ENCODE measurements at places on chromosomes 16 and 17.
A peak's percentile ranks its signal among the peaks of the same experiment; 100 is the strongest.

GRCh38 chr17:48627623-48628521 is 1.7 kb upstream of the HOXB9 start:
- no peak for DNase-seq

DNA sequence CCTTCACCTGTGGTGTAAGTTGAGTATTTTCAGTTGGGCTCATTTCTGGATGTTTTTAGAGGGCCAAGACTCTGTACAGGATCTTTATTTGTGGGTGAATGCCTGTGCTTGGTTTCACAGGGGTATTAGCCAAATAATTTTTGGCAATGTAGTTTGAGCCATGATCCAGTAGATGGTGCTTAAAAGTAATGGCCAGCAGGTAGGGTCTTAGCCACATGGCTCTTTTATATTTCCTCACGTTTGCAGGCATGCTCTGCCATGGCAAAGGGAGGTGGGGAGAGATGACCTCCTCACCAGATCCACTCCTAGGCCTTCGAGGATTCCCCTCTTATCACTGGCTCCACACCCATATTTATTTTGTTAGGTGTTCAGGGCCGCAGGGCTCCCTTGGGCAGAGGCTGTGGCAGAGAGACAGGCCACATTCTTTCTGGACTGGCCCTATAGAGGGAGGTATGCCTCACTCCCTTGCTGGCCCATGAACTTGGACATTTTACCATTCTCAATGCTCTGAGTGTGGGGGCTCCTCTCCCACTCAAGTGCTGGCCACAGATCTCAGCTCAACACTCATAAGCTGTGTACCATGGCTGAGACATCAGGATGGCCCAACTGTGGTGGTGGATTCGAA is 417.1 kb downstream of the XYLT1 start:
- DNase-seq = no peak

GRCh38 chr16:15461376-15461775 is 27.0 kb downstream of the BMERB1 start:
- no peak for DNase-seq

DNA sequence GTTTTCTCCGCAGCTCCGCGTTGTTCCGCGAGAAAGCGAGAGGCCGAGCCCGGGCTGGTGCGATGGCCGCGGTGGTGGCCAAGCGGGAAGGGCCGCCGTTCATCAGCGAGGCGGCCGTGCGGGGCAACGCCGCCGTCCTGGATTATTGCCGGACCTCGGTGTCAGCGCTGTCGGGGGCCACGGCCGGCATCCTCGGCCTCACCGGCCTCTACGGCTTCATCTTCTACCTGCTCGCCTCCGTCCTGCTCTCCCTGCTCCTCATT is 404 bp downstream of the EMC6 start:
- DNase-seq = no peak

DNA sequence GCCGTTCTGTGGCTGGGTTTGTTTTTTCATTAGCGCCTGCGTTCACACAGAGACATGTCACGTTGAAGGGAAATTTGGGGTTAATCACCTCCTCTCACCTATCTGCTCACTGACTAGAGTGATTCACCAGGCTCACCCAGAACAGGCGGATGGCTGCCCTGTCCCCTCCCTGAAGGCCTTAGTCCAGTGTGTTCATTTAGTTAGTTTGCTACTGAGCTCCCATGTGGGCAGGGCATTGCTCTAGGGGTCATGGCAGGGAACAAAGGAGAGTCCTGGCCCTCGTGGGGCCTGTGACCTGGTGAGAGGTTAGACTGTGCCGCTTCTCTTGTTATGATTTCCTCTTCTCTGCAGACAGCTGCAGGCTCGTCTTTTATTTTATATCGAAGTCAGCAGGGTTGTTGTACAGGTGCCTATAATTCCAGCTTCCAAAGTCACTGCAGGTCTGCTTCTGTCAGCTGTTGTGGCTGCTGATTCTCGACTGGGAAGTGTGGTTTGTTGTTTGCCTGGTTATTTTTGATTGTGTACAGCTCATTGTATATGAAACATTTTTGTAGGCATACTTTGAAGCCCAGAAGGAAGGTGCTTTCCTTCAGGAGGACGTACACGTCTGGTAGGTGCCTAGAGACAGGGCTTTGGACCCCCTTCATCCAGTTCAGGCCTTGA is 73.4 kb upstream of the GSE1 start:
- no peak for DNase-seq

GRCh38 chr17:38939987-38940386 is 14.6 kb downstream of the LASP1NB start:
- no peak for DNase-seq

DNA sequence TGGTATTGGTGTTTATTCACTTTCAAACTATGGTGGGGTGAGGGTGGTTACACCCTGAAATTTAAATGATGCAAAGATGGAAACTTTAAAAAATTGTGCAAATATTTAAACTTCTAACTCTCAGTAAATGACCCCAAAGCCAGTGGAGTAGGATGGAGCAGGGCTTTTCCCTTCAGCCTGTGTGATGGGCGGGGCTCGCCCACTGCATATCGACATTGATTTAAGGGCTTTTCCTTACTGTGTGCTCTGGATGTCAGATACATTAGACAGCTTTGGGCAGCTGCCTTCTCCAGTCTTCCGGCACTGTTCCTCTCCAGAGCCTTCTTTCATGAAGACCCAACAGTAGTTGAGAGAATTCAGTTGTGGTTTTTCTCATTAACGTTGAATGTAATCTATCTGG is 99.9 kb downstream of the SPECC1 start:
- DNase-seq = no peak

- DNase-seq = no peak
Measured at GRCh38 chr17:82782657-82783207, 30.9 kb downstream of the TBCD start.

GRCh38 chr16:46632778-46633733 is 11.9 kb upstream of the SHCBP1 start:
- no peak for DNase-seq

DNA sequence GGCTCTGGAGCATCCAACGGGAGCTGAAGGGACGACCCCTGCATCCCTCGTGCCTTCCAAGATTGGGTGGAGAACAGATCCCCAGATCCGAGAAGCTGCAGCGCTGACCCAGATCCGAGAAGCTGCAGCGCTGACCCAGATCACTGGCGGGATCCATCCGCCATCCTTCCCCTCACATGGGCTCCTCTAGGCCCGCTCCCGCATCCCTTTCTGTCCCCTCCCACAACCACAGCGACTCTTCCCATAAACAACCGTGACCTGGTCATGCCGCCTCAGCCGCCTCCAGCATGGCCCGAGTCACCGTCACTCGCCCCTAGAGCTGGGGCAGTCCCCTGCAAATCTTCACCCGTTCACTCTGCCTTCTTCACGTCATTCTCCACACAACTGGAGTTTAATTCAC is 124.9 kb downstream of the UTP18 start:
- no peak for DNase-seq

DNA sequence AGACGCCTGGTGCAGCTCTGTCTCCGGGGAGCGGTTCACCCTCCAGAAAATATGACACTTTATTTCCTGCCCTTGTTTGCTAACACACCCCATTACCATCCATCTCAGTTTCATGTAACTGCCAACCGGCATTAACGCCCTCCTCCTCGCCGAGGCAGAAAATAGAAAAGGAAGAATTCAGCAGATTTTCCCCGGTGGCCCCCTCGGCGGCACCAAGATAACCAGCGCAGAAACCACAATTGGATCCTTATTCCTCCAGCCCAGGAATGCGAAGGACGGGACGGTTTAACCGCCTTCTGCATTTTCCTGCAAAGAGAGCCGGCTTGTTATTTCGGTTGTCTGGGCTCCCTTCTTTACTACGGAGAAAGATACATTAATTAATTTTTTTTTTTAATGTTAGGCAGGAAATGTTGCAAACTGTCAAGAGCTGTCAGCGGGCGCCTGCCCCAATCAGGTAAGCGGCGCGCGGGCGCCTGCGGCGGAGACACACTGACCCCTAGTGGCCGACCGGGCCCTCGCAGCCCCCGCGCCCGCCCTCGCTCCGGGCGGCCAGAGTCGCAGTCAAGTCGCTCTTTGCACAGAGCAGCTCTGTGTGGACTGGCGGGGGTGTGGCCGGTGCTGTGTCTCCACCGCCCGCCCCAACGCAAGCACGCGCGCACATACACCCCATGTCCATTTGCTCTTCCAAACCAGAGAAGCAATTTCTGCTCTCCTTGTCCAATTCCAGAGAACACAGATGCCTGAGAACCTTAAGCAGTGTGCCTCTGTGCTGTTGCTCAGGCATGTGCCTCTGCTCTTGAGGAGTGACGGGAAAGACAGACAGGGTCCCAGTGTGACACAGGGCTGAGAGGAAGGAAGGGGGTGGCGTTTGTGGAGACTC is 53.6 kb downstream of the C17orf67 start:
- peak; percentile 68 for DNase-seq

- peak; percentile 51 for DNase-seq
Measured at GRCh38 chr16:89289428-89290395, 72.2 kb downstream of the ZNF778 start.

GRCh38 chr17:44549686-44550085 is 7.6 kb upstream of the FZD2 start:
- no peak for DNase-seq

GRCh38 chr17:38428643-38429371 is 543 bp downstream of the ARHGAP23 start:
- no peak for DNase-seq

GRCh38 chr16:3835089-3835602 is 45.4 kb downstream of the CREBBP start:
- no peak for DNase-seq

GRCh38 chr16:83187405-83187804 is 560.6 kb downstream of the CDH13 start:
- no peak for DNase-seq

DNA sequence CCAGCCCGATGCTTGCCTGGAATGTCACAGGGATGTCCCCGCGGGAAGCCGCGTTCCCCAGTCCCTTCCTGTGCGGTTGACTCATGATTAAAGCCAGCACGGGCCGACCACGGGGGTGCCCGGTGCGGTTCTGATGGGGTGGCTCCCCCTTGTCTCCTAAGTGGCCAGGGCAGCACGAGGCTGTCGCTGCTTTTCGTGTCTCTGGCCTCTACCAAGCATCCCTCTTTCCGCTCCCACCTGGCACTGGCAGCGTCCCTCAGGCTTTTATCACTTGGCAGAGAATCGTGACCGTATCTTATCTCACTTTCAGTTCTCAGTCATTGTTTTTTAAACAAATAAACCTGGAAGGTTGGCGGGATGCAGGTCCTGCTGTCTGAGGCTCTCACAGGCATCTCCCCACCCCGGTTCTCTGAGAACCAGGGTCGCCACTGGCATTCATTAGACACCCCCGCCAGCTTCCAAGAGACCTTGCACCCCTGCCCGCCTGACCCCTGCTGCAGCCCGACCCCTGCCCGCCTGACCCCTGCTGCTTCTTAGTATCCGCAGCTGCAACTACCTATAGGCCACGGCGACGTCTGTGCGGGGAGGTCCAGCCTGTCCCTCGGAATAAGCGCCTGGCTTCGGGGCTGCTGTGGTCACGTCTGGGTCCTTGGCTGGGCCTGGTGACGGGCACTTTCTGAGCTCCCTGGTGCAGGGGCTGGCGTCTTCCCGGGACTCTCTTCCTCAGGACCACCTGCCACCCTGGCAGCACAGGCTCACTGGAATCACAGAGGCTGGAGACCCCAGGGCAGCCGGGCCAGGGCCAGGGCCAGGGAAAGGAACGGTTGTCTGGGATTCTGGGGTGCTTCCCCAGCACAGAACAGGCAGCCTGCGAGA is 7.5 kb downstream of the C1QTNF8 start:
- DNase-seq = no peak

- DNase-seq = no peak
Measured at GRCh38 chr16:87968541-87968940, 17.3 kb downstream of the BANP start.

DNA sequence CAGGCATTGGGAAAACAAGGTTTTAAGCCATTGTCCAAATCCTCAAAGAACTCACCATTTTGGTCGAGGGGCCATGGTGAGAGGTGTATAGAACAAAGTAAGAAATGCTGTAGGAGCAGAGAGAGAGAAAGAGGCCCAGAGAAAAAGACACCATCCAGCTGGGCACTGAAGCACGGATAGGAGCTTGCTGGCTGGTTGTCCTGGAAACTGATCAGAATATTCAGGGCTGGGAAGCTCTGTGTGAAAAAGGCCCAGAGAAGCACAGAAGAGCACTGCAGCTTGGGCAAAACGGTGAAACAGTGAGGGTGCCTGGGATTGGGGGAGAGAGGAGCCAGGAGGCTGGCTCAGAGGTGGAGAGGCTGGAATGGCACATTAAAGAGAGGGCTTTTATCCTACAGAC is 16.5 kb downstream of the HS3ST3B1 start:
- no peak for DNase-seq

- DNase-seq = no peak
Measured at GRCh38 chr16:69443927-69444631, 19.7 kb downstream of the CYB5B start.

DNA sequence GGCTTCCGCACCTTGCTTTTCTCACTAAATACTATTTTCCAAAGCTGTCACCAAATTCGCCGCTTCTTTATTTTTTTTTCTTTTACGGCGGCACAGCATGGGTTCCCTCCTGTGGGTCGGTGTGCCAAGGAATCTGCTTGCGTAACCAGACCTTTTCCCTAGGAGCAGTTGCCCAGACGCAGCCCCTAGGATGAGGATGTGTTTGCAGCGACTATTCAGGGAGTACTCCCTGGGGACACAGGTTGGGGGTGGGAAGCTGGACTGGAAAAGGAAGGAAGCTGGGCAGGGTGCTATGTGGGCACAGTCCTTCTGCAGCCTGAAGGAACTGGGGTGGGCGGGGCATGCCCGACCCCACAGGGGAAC is 49.0 kb upstream of the ZCCHC14 start:
- no peak for DNase-seq

- no peak for DNase-seq
Measured at GRCh38 chr17:32152130-32152529, 9.8 kb downstream of the RHOT1 start.

- DNase-seq = no peak
Measured at GRCh38 chr17:41540921-41541625, 13.0 kb upstream of the KRT19 start.

DNA sequence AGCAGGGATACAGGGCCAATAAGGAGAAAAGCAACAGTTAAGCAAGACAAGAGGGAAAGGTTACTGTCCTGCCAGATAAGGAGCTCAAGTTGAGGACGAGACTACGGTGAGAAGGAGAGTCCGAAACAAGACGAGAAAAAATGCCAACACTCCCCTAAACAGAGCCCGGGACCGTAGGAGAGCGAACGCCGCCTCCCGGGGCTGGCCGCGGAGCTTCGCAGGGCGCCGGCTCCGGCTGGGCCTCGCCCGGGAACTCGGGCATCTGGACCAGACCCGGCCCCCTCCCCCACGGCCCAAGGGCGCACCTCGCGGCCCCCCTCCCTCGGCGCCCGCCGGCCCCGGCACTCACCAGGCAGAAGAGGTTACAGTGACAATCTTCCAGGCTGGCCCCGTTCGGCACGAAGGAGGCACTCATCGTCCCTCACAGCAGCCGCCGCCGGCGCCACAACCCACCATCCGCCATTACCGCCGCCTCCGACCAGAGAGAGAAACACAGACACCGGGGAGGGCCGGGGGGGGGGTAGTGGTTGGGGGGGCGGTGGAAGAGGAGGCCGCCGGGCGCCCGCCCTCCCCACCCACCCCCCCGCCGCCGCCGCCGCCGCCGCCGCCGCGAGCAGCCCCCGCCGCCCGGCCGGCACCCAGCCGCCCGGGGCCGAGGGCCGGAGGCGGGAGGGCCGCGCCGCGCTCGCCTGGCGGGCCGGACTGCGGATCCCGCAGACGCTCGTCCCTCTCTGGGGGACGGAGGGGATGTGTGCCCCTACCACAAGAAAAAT is at the start of gene MED13:
MED13 (minus strand) TSS at position 488 of the 773 bp plus-strand sequence; CDS start at position 415, 73 bp downstream.
- DNase-seq = peak; percentile 33

Data from stimulated activated CD8-positive, alpha-beta memory T cell treated with anti-CD3 and anti-CD28 coated beads, Interleukin-2, amount 100 ng/mL, for 1 hour (primary cell).